ENCODE measurements at places on chromosomes 11 and 22.

DNA sequence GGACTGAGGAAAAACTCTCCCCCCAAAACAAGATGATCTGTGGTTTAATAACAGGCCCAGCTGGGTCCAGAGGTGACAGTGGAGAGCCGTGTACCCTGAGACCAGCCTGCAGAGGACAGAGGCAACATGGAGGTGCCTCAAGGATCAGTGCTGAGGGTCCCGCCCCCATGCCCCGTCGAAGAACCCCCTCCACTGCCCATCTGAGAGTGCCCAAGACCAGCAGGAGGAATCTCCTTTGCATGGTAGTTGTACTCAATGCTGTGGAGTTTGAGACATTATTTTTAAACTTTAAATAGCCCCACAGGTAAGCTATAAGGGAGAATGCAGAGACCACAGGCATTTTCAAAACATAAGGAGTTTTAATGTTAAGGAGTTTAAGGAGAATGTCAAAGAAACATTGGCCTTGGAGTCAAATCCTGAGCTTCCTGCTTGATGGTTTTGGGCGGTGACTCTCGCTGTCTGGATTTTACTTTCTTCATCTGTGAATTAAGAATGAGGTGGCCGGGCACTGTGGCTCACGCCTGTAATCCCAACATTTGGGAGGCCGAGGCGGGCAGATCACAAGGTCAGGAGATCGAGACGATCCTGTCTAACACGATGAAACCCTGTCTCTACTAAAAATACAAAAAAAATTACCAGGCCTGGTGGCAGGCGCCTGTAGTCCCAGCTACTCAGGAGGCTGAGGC is 6.8 kb downstream of the APOL1 start:
- DNase-seq = no peak

GRCh38 chr11:10777393-10777793 is 26.3 kb downstream of the CTR9 start:
- DNase-seq = no peak

DNA sequence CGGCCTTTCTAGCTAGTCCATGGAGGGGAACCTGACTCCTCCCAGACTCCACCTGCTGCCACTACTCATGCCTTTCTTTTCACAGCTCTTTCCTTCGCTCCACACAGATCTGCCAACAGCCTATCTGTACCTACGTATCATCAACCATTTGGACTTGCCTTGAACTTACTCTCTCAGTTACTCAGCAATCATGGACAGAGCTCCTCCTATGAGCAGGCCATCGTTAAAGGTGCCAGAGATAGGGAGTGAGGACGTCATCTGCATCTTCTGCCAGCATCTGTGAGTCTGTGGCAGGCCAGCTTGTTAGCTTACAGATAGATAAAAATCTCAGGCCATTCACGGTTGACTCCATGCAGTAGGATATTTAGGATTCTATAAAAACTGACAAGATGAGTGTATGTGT is 162.9 kb upstream of the ZBED5 start:
- DNase-seq = no peak

DNA sequence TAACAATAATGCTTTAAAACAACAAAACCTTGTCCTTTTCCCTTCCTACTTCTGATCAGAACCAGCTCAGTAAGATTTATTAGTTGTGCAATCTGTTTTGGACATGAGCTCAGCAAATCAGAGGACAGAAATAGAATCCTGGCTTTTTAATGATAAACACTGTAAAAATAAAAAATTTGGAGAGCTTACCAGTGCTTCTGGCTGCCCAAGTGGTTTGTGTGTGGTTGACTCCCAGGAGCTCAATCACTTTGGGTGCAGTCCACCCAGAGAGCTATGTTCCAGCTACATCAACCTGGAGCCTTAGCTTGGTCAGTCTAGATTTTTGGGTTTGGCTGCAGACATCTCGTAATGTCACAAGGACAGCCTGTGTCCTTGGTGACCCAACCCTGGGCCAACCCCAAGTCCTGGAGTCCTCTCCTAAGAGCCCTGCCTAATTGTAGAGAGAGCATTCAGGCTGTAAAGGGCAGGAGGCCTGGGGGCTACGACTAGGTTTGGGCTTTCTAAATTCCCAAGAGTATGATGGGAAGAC is 28.5 kb downstream of the CD44 start:
- DNase-seq = no peak

- no peak for DNase-seq
Observed at GRCh38 chr11:84958295-84958694, 668.8 kb downstream of the DLG2 start.

- no peak for DNase-seq
Observed at GRCh38 chr11:68117853-68118470, 3.2 kb downstream of the CHKA start.

DNA sequence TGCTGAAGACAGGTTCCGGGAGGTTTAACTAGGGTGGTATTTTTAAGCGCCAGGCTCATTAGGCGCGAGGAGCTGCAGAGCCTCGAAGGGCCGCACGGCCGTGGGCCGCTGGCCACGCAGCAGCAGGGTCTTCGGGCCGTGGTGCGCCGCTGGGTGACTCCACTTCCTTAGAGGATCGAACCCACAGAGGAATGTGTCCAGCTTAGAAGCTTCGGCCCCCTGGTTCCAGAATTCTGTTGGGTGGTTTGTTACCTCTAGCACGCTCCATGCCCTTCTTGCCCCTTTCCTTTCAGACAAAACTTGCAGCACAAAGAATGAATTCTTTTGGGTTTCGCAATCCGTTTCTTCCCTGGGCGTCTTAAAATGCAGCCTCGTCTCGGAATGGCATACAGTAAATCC is 773 bp upstream of the PATL1 start:
- DNase-seq = no peak

DNA sequence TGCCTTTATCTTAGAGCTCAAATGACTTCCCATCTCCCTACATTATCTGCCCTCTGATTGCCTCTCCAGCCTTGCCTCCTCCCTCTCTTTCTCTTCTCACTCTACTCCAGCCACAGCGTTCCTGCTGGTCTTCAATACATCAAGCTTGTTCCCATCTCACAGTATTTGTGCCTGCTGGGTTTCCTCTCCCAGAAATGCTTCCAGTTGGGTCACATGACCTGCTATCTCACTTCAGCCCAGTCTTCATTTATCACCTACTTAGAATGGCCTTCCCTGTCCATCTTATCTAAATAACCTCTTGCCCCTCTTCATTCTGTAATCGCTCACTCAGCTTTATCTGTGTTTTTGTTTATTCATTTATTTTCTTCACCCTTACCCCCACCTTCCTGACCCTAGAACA is 61.8 kb upstream of the FAR1 start:
- no peak for DNase-seq

- peak; percentile 75 for DNase-seq
Observed at GRCh38 chr11:63738720-63739360, 29.7 kb downstream of the ZFTA start.

- DNase-seq = no peak
Observed at GRCh38 chr11:80432057-80432456, 991.2 kb upstream of the TENM4 start.

GRCh38 chr11:27097551-27097950 is 56.9 kb downstream of the BBOX1 start:
- DNase-seq = no peak

DNA sequence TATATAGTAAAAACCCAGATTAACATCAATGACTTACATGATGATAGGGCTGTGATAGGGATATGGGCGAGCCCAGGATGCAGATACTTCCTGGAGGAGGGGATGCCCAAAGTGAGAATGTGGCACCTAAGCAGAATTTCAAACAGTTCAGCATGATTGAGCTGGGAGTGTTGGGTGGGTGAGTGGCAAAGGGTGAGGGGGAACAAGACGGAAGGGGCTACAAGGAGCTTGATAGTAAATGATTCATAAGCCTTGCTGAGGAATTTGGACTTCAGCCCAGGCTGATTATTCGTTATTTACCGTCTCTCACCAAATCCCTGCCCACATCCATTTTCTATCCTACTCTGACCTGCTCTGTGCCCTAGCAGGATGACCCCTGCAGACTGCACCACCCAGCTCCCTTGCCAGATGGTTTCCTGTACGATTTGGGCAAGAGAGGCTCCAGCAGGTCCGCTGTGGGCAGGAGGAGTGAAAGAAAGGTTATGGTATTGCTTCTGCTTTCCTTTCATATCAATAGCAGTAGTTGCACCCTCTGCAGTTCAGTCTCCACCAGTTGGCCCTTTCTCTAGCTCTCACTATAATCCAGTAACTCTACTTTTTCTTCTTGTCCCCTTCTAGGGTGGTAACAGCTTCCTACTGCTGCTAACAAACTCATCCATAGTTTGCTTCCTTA is 30.3 kb upstream of the SIK2 start:
- DNase-seq = no peak

- DNase-seq = no peak
Observed at GRCh38 chr22:22018825-22019658, 36.5 kb upstream of the TOP3B start.

- no peak for DNase-seq
Observed at GRCh38 chr11:103881584-103881983, 154.9 kb upstream of the DDI1 start.

DNA sequence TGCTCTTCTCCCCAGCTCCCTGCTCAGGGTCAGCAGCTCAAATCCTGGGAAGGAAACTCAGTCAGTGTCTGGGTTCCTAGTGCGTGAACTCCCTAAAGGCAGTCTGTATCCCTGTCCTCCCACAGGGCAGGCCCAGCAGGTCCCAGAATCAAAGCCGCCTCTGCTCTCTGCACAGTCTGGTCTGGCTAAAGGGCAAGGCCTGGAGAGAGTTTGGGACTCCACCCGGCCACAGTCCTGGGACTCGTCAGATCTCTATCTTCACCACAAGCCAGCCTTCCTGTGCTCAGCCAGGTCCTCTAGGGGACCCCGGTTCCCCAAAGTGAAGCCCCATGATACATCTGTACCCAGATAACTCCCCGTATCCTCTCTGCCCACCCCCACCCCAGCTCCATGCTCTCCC is 56.2 kb upstream of the CSNK2A3 start:
- DNase-seq = no peak

DNA sequence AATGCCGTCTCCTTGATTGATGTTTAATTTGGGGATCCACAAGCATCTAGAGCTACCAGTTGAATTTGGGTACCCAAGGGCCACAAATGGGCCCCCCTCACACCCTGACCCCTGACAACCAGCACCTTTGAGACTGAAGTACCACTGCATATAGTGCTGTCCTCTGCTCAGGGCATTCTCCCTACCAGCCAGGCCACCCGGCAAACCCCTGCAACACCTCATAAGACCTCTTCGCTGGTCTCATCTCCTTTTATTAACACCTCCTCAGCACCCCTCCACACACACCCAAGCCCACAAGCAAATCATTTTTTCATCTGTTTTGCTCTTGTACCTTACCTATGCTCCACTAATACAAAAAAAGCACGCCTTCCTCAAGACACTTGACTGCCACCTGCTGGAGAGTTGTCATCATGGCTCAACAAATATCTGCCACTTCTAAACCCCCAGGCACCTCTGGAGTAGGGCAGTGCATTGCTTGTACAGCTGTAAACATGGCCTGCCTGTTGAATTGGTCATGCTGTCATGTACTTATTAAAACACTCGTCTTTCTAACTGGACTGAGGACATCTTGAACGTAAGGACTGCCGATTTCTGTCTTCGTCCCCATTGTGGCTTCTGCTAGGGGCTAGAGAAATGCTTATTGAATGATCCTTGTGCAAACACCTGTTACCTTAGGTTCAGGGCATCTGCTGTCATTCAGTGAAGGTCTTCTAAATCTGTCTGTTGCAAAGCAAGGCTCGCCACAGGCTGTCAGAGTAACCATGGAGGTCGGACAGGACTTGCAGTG is 66.5 kb downstream of the BMAL1 start:
- peak; percentile 80 for DNase-seq

GRCh38 chr11:37502202-37502601 is 904.2 kb upstream of the RAG2 start:
- no peak for DNase-seq

GRCh38 chr11:118224511-118225188 is at the start of gene JAML:
TSS of gene JAML (minus strand) at chr11:118225011. CDS start at chr11:118214866, 10,145 bp downstream.
- peak; percentile 74 for DNase-seq

GRCh38 chr11:132208477-132209055 is 838.2 kb downstream of the NTM start:
- no peak for DNase-seq

DNA sequence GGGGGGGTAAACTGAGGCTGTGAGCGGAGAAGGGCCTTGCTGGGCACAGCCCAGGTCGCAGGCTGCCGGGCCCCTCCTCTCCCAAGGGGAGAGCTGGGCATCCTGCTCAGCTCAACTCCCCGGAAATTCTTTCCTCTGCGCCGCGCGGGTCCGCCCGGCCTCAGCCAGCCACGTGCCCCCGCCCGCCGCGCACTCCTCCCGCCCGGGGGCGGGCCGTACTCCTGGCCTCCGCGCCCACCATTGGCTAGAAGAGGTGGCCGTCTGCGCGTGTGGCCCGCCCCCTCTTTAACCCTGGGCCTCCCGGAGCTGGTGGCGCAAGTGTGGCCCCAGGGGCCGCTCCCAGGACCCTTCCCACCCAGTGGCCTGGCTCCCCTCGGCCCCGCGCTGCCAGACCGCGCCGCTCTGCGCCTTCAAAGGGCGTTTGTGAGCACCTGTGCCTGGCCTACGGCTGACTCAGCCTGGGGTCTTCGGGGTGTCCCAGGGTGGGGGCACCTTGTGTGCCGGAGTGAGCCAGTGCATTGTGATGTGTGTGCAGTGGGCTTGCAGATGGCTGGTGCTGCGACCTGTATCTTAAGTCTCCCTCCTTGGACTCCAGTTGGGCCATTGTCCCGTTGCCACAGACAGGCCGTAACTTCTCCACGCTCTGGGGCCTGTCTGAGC is 2.0 kb downstream of the MRGPRF start:
- DNase-seq = peak; percentile 73

DNA sequence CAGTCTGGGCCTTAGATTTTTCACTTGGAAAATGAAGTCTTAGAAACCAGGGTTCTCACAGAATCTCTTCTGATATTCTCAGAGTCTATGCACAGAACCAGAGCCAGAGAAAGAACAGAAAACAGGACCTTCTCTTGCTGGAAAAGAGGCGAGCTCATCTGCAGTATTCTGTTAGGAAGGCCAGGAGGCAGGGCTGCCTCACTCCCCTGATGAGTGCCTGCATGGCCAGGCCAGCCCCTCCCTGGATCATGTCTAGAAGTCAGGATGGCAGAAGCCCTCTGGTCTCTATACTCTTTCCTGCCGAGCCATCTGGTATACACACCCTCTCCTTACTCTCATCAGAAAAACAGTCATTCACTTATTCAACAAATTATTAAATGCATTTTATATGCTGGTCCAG is 723 bp downstream of the OR51M1 start:
- DNase-seq = no peak
